ENCODE measurements at places on chromosomes 13 and 19. TPM values are rescaled to one million over a fixed set of nuclear protein-coding genes. Genes with fewer than 3 reads are reported as not detected.

The SIGLECL1 gene
- not detected for total RNA-seq

The ZNF724 gene
- 1.9 TPM for total RNA-seq

The RYR1 gene
- total RNA-seq: 4.5 TPM

The KLK8 gene
- 91.1 TPM for total RNA-seq

The TNFRSF19 gene
- 3.2 TPM for total RNA-seq

The SPACA7 gene
- total RNA-seq: not detected

The CALR3 gene
- total RNA-seq: 0.26 TPM

The SHFL gene
- 5.5 TPM for total RNA-seq

The NUP58 gene
- total RNA-seq: 105 TPM

The NEK5 gene
- total RNA-seq: 0.26 TPM

The GSX1 gene
- total RNA-seq: not detected

The ZNF575 gene
- not detected for total RNA-seq

The ZNF284 gene
- total RNA-seq: 2.3 TPM

The YIF1B gene
- total RNA-seq: 51.5 TPM

The MYO1F gene
- not detected for total RNA-seq

The PSG1 gene
- total RNA-seq: not detected

The LAIR1 gene
- not detected for total RNA-seq

The SOX21 gene
- total RNA-seq: 1.1 TPM

The CRTC1 gene
- total RNA-seq: 1.3 TPM

The N4BP2L2 gene
- 76.6 TPM for total RNA-seq

The AKT1S1 gene
- 7.4 TPM for total RNA-seq

The PSG11 gene
- total RNA-seq: not detected

The SPACA4 gene
- total RNA-seq: under 0.01 TPM

The TRAPPC5 gene
- 29.2 TPM for total RNA-seq

The STAP2 gene
- total RNA-seq: 132 TPM

The LENG1 gene
- total RNA-seq: 13.4 TPM

The ZNF177 gene
- total RNA-seq: 1.2 TPM

The GFY gene
- not detected for total RNA-seq

The BIVM gene
- 11.1 TPM for total RNA-seq

The FLT1 gene
- total RNA-seq: under 0.01 TPM

The CFD gene
- total RNA-seq: 1.2 TPM

Data from bronchial epithelial cell (primary cell).